ENCODE measurements at places on chromosomes 4 and X.

DNA sequence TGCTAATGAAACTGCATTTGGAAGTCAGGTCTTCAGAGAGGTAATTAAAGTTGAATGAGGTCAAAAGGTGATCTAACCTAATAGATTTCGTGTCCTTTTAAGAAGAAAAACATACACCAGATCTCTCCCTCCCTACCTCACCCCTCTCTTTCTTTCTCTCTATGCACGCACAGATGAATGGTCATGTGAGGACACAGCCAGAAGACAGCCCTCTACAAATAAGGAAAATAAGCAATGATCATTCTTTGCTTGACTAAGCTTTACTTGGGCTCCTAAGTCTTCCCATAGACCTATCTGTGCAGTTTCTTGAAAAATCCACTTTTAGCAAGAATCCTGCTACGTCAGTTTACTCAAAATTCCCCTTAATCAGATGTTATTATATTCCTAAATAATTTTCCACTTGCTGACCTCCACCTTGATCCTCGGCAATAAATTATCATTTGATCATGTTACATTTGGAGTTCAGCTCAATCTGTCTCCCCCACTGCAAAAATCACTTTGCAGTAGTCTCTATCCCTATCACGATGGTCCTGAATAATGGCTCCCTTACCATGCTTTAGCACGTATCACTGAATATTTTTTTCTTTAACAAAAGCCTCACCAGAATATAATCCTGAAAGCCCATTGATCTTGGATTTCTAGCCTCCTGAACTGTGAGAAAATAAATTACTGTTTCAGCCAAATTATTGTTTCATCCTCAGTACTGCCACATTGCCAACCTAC, 527.3 kb downstream of the GABRG1 start:
- DNase-seq, result no peak

GRCh38 chr4:90306810-90307209, 179.6 kb downstream of the CCSER1 start:
- DNase-seq, result no peak

- no peak for DNase-seq
Measured at GRCh38 chr4:126448086-126448845, 1133.5 kb downstream of the FAT4 start.

DNA sequence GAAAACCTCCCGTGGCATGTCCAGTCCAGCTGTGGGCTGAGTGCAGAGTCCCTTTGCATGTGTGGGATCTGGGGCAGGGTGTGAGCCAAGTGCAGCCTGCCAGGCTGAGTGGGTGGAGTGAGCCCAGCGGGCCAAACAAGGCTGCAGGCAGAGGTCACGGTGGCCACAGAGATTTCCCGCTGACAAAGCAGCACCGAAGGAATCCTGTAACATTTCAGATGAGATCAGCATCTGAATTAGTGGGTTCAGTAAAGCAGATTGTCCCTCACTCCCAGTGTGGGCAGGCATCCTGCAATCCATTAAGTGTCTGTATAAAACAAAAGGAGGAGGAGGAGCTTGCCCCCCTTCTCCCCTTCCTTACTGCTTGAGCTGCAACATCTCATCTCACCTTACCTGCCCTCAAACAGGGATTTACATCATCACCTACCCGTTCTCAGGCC, 324.4 kb downstream of the FAT4 start:
- DNase-seq, result no peak

DNA sequence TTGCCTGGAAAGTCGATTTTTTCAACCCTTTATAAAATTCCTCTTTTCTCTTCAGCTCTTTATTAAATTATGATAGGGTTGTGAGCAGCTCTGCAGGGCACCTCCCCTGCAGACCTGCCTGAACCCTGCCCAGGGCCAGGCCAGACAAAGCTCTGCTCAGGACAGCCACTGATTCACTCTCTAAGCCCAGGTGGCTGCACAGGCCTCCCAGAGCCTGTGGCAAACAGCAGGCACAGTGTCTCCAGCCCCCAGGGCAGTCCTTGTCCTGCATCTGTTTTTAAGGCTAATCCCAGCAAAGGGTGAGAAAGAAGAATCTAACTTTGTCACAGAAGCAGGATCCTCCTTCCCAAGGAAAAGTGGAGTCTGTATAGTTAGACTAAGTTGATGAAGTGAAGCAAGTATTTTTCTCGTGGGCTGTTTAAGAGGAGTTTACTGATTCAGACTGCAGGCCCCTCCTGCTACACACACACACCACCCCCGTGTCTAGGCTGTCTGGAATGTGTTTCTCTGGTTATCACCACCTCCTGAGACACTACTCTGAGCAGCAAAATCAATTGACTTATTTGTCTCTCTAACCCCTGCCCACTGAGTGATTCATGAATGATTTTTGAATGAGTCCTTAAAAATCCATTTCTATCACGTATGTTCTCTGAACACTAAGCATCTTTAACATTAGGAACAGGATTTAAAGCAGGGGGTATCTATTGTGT, 101.7 kb downstream of the CHIC2 start:
- no peak for DNase-seq

- DNase-seq, result no peak
Measured at GRCh38 chr4:28287831-28288233, 1427.2 kb downstream of the STIM2 start.

DNA sequence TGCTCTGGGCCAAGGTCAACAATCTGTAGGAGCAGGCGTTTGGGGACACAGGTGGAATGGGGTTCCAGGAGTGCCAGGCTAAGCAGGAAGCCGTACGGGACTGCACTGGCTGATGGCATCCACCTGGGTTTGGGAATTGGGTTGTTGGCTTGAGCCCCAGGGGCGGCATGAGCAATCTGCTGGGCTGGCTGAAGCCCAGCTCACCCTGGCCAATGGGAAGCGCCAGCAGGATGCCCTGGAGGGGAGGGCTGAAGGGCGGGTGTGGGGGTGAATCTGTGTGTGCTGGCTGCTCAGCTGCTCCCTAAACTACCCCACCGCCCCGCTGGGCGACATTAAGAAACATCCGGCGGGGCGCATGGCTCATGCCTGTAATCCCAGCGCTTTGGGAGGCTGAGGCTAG, 8.9 kb upstream of the RGS12 start:
- DNase-seq, result no peak

- DNase-seq, result no peak
Measured at GRCh38 chr4:188992706-188993105, 853.5 kb downstream of the TRIML1 start.

DNA sequence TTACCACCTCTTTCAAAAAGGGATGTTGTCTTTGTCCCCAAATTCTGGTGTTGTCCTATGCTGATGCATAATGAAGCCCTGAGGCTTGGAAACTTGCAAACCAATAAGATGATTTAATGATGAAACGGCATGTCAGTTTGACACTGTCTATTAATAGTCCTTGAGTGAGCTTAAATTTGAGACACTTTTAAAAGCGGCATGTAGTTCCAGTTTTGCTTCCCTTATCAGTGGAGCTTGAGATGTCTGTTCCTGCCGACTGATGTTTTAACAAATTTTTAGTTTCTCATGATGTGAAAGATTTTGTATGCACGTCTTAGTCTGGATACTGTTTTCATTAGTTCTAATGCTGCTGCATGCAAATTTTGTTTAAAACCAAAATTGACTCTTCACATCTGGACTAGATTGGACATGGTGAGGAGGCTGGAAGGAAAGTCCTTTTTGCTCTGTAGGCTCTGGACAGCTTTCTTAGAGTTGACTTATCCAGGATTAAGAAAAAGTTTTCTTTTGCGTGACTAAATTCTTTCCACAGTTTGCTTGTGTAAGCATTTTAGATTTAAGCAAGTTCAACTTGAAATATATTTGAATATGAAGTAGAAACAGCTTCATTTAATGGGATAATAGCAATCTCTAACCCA, 11.7 kb downstream of the C1GALT1C1 start:
- DNase-seq, result no peak

DNA sequence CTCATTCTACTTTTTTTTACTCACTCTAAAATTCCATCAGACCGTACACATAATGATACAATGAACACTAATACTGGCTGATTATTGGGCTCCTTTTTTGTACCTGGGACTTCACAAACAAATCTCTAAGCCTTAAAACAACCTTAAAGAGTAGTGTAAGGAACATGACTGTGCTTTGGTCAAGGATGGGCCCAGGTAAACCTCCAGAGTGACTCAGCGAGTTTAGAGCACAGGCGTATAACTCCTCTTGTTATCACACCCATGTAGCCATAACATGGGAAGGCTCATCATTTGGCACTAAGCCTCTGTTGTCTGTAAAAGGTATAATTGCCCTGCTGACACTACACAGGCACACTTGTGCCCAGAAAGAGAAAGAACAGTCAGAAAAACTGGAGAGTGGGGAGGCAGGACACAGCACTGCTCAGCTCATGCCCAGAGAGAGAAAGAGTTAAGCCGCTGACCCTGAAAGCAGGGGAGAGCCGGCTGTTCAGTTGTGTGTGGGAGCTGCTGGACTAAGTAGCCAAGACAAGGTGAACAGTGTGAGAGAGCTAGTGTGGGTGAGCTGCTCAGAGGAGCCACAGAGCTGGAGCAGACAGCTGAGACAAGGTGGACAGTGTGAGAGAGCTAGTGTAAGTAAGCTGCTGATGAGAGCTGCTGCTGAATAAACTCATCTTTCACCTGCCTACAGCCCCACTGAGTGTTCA, 319.6 kb upstream of the BMP3 start:
- DNase-seq, result no peak

DNA sequence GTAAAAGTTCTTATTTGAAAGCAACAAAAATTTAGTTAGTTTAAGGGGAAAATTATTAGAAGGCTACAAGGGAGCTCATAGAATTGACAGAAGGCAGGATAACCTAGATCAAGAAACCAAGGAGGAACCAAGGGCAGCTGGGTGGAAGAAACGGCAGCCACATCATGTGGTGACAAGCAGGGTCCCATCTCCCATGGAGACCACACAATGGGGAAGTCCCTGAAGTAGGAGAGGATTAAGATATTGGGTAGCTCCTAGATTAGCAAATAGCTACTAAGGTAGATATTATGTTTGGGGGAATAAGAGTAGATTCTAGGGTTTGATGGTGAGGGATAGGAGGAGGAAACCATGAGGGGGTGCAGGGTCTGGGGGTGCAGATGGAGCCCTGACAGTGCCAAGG, 48.0 kb upstream of the TMEM154 start:
- DNase-seq, result no peak

GRCh38 chr4:154123897-154124296, 335.0 kb upstream of the SFRP2 start:
- DNase-seq, result no peak

DNA sequence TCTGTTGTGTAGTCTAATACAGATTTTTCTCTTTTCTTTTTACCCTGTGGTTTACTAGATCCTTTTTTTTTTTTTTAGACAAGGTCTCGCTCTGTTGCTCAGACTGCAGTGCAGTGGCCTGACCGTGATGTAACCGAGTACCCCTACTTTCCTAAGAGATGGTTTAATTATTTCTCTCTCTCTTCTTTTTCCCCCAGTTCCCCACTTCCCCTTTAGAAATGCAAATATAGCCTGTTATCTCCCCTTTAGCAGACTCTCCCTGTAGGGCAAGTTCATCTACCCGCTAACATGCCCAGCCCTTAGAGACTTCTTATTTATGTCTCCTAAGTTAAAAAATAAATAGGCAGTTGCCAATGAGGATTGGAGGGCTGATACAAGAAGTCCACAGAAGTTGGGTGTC, 4.5 kb downstream of the SNX25 start:
- DNase-seq, result no peak

DNA sequence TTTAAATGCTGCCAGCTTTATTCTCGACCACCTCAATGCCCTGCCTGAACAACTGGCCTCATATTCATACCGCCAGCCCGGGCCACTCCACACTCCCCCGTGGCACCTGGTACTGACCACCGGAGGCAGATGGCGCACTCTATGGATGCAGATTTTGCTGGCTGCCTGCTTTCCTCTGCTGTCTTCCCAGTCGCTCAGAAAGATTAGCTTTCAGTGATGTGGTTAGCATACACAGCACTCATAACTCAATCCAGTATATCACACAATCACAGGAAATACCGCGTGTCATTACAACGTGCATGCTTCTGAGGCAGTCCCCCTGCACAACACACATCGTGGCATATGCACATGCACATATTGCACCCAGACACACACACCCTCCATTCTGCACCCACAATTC, 147.2 kb upstream of the BCOR start:
- DNase-seq, result no peak

- no peak for DNase-seq
Measured at GRCh38 chr4:6425336-6425735, 47.1 kb downstream of the PPP2R2C start.

DNA sequence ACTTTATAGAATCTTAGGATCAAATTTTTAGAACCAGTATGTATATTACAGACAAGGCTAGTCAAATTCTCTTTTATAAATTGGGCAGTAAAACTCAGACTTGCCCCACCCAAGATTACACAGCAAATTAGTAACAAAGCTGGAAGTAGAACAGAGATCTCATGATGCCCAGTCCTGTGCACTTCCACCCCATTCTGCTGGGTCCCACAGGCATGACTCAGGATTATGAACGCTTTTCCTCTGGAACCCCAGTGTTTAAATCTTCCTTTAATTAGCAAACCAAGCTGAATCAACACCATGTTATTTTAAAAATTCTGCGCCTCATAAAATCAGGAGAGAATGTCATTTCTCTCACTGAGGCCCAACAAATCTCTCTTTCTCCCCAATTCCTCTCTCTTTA, 1.5 kb upstream of the IL13RA2 start:
- DNase-seq, result no peak

DNA sequence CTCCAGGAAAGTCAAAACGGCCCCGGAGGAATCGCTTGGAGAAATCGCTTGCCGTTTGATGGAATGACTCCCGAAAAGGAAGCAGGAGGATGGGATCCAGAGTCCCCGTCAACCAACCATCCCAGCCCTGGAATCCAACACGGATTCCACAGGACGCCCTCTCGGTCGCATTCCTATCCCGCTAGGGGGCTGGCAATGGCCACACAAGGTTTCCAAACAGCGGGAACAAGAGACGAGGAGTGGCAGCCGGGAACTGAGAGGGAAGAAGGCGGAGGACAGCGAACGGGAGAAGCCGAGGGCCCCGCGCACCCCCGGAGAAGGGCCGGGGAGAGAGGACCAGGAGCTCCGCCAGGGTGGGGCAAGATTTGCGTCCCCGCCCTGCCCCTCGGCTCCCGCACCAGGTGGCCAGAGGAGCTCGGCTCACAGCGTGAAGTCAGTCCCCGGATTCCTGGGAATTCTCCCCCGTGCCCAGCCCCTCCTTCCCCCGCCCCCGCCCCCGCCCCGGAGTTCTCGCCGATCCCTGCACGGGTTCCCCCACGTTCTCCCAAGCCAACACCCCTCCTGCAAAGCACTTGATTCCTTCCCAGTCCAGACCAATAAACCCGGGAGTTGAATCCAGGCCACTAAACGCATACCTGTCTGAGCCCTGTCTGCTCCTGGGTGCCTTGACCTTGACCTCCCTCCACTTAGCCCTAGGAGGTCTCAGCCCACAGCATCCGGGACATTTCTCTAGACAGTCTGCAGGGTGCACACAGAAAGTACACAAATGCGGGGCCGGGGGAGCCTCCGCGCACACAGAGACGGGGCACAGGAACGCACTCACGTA, 1.4 kb downstream of the PDZD4 start:
- DNase-seq, result no peak

DNA sequence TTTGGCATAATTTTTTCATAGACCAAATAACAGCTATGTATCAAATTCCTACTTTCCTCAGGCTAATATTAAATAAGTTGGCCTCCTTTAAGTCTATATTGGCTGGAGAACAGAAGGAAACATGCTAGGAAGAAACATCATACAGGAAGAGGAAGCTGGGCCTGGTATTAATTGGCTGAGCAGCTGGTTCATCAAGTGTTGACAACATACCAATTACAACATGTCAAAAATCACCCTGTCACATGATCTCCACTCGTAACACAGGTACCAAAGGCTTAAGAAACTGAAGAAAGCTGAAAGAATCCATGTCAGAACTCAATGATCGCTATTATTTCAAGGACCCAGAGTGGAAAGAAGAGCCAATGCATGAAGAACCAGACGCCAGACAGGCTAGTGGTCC, 10.5 kb downstream of the WDFY3 start:
- no peak for DNase-seq

GRCh38 chr4:164405774-164406173, 348.2 kb upstream of the SMIM31 start:
- DNase-seq, result no peak
